ENCODE measurements at places on chromosomes 6 and 20.

GRCh38 chr6:108442770-108443520 is 117.8 kb upstream of the FOXO3 start:
- no peaks in the 10 kb centered on the region for H3K4me1 ChIP-seq
- no peak overlapping the region for H3K4me3 ChIP-seq
- no peak for DNase-seq

- no peaks in the 10 kb centered on the region for H3K27me3 ChIP-seq
- H3K4me1 ChIP-seq, result peaks cover 20% of the 10 kb centered on the region
- H3K4me3 ChIP-seq, result peak within 1 kb of the TSS; percentile 72
- DNase-seq, result no peak
- peak within 1 kb of the TSS; percentile 67 for H3K27ac ChIP-seq
These were observed at the start of gene DDAH2 for GRCh38 chr6:31728767-31729514. Gene DDAH2 (minus strand): TSS chr6:31729299. CDS start chr6:31729161, 138 bp downstream.

DNA sequence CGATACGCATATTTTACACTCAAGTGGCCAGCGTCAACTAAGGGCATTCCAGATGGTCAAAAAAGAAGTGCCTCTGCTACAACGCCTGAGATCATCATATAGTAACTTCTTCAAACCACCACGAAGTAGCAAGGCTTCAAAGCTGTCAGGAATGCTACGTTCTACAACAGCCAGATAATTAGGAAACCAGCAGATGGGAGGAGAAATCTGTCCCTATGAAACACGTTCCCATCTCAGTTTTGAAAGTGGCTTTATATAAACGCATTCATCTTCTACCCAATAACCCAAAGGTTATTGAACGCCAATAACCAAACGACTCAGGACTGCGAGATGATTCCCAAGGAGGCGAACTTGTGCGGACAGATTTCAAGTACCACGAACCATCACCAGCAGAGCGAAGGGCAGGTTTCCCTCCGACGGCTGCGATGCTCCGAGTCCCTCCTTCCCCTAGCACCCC is 1.2 kb downstream of the ABHD12 start:
- H3K4me3 ChIP-seq, result peak overlapping the region; percentile 87
- H3K27ac ChIP-seq, result no peak overlapping the region
- H3K36me3 ChIP-seq, result no peaks in the 10 kb centered on the region
- no peaks in the 10 kb centered on the region for H3K27me3 ChIP-seq
- H3K4me1 ChIP-seq, result peaks cover 7% of the 10 kb centered on the region
- no peak for DNase-seq

DNA sequence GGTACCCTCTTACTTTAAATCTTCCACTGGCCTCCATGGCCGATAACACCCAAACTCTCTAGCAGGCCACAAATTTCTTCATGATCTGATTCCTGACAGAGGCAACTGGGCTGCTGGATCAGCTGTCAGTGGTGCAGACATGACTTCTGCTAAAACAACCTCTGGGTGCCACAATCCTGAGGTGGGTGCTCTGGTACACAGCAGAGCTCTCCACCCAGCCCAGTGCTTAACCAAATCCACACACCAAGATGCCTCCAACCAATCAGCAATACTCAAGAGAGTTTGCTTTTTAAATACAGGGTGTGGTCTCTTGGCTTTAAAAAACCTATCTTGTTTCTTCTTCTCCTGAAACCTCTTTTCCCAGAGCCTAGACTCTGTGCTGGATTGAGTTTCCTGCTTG is 126.6 kb upstream of the SPACA1 start:
- no peak overlapping the region for H3K4me3 ChIP-seq
- H3K27me3 ChIP-seq, result no peaks in the 10 kb centered on the region
- no peak for DNase-seq
- no peaks in the 10 kb centered on the region for H3K4me1 ChIP-seq
- H3K36me3 ChIP-seq, result no peaks in the 10 kb centered on the region
- H3K27ac ChIP-seq, result no peak overlapping the region

- no peak for DNase-seq
- H3K27me3 ChIP-seq, result no peaks in the 10 kb centered on the region
- no peaks in the 10 kb centered on the region for H3K4me1 ChIP-seq
- H3K36me3 ChIP-seq, result no peaks in the 10 kb centered on the region
- H3K27ac ChIP-seq, result no peak overlapping the region
These were observed 115.4 kb upstream of the SAMD5 start for GRCh38 chr6:147392917-147393625.

- no peak overlapping the region for H3K27ac ChIP-seq
- no peaks in the 10 kb centered on the region for H3K36me3 ChIP-seq
- no peak for DNase-seq
- no peak overlapping the region for H3K4me3 ChIP-seq
- no peaks in the 10 kb centered on the region for H3K27me3 ChIP-seq
These were observed 491.8 kb downstream of the BTBD3 start for GRCh38 chr20:12409501-12409900.

DNA sequence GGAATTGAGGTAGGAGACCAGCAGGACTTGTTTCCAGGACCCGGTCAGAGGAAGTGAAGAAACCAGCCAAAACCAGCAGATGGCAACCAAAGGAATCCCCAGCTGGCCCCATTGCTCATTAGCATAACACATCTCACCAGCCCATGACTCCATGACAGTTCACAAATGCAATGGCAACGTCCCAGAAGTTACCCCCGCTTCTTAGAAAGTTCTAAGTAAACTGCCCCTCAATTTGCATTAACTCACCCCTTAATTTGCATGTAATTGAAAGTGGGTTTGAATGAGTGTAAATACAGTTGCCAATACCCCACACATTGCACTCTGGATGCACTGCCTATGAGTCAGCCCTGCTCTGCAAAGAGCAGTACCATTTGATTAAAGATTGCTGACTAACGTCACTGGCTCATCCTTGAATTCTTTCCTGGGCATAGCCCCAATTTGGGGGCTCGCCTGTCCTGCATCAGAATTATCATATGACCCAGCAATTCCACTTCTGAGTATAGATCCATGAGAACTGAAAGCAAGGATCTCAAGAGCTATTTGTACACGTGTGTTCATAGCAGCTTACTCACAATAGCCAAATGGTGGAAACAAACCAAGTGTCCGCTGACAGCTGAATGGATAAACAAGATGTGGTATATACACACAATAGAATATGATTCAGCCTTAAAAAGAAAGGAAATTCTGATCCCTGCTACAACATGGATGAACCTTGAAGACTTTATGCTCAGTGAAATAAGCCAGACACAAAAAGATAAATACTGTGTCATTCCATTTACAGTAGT is 36.4 kb downstream of the MYLK4 start:
- H3K27me3 ChIP-seq, result no peaks in the 10 kb centered on the region
- DNase-seq, result no peak
- H3K36me3 ChIP-seq, result no peaks in the 10 kb centered on the region
- no peak overlapping the region for H3K4me3 ChIP-seq
- H3K4me1 ChIP-seq, result no peaks in the 10 kb centered on the region

GRCh38 chr20:53643031-53643832 is 49.6 kb upstream of the ZNF217 start:
- no peaks in the 10 kb centered on the region for H3K36me3 ChIP-seq
- peak overlapping the region; percentile 70 for H3K27ac ChIP-seq
- peak overlapping the region; percentile 23 for H3K4me3 ChIP-seq
- DNase-seq, result peak; percentile 42
- H3K27me3 ChIP-seq, result no peaks in the 10 kb centered on the region
- peaks cover 12% of the 10 kb centered on the region for H3K4me1 ChIP-seq

DNA sequence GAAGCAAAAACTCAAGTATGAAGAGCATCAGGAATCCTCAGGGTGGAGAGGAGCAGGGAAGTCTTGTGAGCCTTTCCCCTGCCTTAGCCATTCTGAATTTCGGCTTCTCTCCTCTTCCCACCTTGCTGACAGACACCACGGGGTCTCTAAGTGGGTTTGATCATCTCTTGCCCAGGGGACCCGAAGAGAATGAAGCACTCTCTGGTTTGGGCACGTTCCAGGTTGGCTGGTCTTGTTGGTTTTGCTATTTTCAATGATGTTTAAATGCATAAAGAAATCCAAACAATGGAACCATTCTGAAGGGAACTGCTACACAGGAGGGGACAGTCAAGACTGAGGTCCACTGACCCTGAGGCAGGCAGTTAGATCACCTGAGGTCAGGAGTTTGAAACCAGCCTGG is 131.7 kb downstream of the PXDC1 start:
- H3K4me1 ChIP-seq, result no peaks in the 10 kb centered on the region
- no peak overlapping the region for H3K27ac ChIP-seq
- DNase-seq, result no peak
- peaks cover 2% of the 10 kb centered on the region for H3K27me3 ChIP-seq
- no peak overlapping the region for H3K4me3 ChIP-seq
- no peaks in the 10 kb centered on the region for H3K36me3 ChIP-seq

- no peak for DNase-seq
- no peaks in the 10 kb centered on the region for H3K27me3 ChIP-seq
- H3K27ac ChIP-seq, result no peak overlapping the region
- no peaks in the 10 kb centered on the region for H3K36me3 ChIP-seq
These were observed 50.8 kb downstream of the CARMIL1 start for GRCh38 chr6:25329982-25330381.

- H3K27ac ChIP-seq, result no peak overlapping the region
- no peaks in the 10 kb centered on the region for H3K36me3 ChIP-seq
These were observed 192.9 kb upstream of the PREP start for GRCh38 chr6:105595829-105596228.

DNA sequence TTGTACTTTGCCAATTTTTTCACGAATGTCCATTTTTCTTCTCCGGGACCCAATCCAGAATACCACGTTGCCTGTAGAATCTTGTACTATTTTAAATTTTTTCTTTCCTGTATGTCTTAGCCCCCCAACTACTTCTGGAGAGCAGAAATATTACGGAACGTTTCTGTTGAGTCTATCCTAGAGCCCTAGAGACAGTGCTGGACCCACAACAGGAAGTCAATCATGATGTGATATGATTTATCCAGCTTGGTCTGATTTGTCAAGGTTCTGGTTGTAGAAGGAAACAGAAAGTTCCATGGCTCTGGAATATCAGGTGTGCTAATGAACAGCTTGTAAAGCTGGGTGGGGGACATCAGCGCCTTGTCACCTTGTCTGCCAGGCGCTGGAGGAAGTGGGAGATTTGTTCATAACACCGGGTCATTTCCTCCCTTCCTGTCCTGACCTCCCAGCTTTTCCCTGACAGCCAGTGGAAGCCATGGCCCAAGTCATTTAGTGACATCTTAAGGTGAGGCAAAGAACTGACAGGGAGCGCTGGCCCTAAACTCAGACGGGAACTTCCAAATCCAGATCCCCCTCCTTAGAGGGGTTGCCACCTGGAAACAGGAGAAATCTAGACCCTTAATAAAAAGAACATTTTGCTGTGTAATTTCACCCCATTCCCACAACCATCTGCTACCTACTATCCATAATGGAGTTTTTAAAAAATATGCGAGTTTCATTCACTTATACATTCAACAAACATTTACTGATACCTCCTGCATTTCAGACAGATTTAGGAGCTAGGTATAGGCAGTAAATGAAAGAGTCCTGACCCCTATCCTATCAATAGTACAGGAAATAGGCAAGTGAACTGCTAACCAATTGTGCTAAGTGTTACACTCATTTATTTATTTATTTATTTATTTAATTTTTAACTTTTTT is 130.5 kb downstream of the ZFP64 start:
- H3K36me3 ChIP-seq, result no peaks in the 10 kb centered on the region
- no peak overlapping the region for H3K27ac ChIP-seq
- no peak overlapping the region for H3K4me3 ChIP-seq
- no peak for DNase-seq
- H3K4me1 ChIP-seq, result no peaks in the 10 kb centered on the region
- H3K27me3 ChIP-seq, result no peaks in the 10 kb centered on the region

GRCh38 chr6:44737829-44738528 is 350.5 kb downstream of the CDC5L start:
- no peak overlapping the region for H3K27ac ChIP-seq
- H3K27me3 ChIP-seq, result no peaks in the 10 kb centered on the region
- no peak overlapping the region for H3K4me3 ChIP-seq
- no peak for DNase-seq
- H3K36me3 ChIP-seq, result no peaks in the 10 kb centered on the region

GRCh38 chr20:56358600-56359211 is at the start of gene FAM210B:
Gene FAM210B (plus strand): TSS chr20:56358974. CDS start chr20:56359006, 32 bp downstream.
- H3K36me3 ChIP-seq, result no peaks in the 10 kb centered on the region
- no peaks in the 10 kb centered on the region for H3K27me3 ChIP-seq
- peaks cover 12% of the 10 kb centered on the region for H3K4me1 ChIP-seq

DNA sequence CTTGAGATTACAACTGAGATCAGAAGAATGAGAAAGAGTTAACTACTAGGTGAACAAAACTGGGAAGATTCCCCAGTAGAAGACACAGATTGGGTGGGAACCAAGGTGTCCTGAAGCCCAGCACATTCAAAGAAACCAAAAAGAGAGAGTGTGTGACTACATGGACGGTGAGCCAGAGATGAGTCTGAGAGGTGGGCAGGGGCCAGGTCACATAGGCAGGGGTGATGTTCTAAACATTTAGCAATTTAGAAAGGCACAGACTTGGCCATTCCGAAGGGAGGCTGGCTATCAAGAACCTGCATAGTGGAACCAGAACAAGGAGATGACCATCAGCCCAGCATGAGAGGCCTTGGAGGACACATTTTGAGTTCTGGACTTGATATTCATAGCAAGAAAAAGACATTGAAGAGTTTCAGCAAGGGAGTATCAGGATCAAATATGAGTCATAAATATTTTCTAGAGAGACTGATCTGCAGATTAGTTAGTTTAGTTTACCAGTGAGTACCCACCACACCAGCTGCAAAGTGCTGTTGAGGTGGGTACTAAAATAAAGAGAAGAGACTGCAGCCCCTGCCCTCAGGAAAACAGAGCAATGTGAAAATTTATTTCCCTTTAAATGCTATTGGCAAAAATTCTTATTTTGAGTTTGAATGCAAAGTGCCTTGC is 340.5 kb upstream of the PRDM1 start:
- no peaks in the 10 kb centered on the region for H3K27me3 ChIP-seq
- no peak overlapping the region for H3K27ac ChIP-seq
- no peaks in the 10 kb centered on the region for H3K36me3 ChIP-seq
- DNase-seq, result no peak
- no peak overlapping the region for H3K4me3 ChIP-seq

DNA sequence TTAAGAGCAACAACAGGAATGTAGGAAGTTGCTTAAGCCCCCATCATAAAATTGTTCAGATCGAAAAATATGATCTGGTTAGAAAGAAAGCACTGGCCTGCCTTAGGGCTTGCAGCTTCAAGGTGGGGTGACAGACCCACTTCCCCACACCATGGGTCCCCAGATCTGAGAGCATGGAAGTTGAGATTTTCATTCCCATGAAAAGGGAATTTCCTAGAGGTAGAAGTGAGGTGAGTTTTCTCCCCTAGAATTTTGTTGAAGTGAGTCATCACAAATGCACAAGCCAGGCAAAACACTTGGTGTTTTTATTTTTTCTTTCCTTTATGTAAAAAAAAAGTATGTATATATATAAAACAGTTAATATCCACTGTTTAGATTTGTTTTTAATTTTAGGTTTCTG is 213.6 kb upstream of the SUPT3H start:
- H3K36me3 ChIP-seq, result no peaks in the 10 kb centered on the region
- no peaks in the 10 kb centered on the region for H3K27me3 ChIP-seq
- H3K4me1 ChIP-seq, result peaks cover 59% of the 10 kb centered on the region
- DNase-seq, result no peak
- no peak overlapping the region for H3K27ac ChIP-seq
- no peak overlapping the region for H3K4me3 ChIP-seq

- no peak for DNase-seq
- no peaks in the 10 kb centered on the region for H3K36me3 ChIP-seq
- no peaks in the 10 kb centered on the region for H3K4me1 ChIP-seq
These were observed 159.2 kb downstream of the PLCB4 start for GRCh38 chr20:9227896-9228615.
